ENCODE measurements at places on chromosomes 5 and 9. TPM values are rescaled to one million over a fixed set of nuclear protein-coding genes. Genes with fewer than 3 reads are reported as not detected.

The PCDHA1 gene
- total RNA-seq = not detected

The F2RL2 gene
- 8.3 TPM for total RNA-seq

The EXOSC3 gene
- total RNA-seq = 49.6 TPM

The SIT1 gene
- not detected for total RNA-seq

The RORB gene
- 1.3 TPM for total RNA-seq

The CCDC183 gene
- total RNA-seq = not detected

The CDKN2B gene
- total RNA-seq = 10.4 TPM

The LCP2 gene
- total RNA-seq = not detected

The TTC16 gene
- total RNA-seq = not detected

The ANKRD55 gene
- total RNA-seq = not detected

The SCGB3A1 gene
- total RNA-seq = not detected

The PCDHGA5 gene
- total RNA-seq = 0.15 TPM

The ARHGEF39 gene
- 15.0 TPM for total RNA-seq

The ST6GALNAC6 gene
- 49.1 TPM for total RNA-seq

The CPLANE1 gene
- total RNA-seq = 8.9 TPM

The PTGDS gene
- not detected for total RNA-seq

The NME5 gene
- 1.6 TPM for total RNA-seq

The TEX48 gene
- total RNA-seq = not detected

The SLC34A3 gene
- not detected for total RNA-seq

The CARD9 gene
- total RNA-seq = 1.9 TPM

The STKLD1 gene
- not detected for total RNA-seq

The BDP1 gene
- total RNA-seq = 9.2 TPM

The NEUROG1 gene
- not detected for total RNA-seq

The TMEM252 gene
- not detected for total RNA-seq

The SPAAR gene
- 0.34 TPM for total RNA-seq

The DMRTA1 gene
- 0.17 TPM for total RNA-seq

The CD74 gene
- 1.6 TPM for total RNA-seq

The CYSRT1 gene
- 0.74 TPM for total RNA-seq

The SCAMP1 gene
- 16.2 TPM for total RNA-seq
